Cerebellum (tissue), 4 donors: ENCODE measurements at places on chromosomes 6 and 20. TPM values are rescaled to one million over a fixed set of nuclear protein-coding genes. Genes with fewer than 3 reads are reported as not detected.

GRCh38 chr20:35757098-35757705 is 14.6 kb upstream of the PHF20 start:
- no peak for DNase-seq

DNA sequence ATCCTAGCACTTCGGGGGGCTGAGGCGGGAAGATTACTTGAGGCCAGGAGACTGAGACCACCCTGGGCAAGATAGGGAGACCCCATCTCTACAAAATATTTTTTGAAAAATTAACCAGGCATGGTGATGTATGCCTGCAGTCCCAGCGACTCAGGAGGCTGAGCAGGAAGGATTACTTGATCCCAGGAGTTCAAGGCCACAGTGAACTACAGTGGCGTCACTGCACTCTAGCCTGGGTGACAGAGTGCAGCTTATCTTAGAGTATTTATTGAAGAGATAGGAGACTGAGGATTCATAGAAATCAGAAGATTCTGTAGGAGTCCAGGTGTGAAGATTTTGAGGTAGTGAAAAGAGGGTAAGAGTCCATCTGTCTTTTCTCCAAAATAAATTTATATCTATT is 45.0 kb downstream of the SLC17A5 start:
- no peak for DNase-seq

GRCh38 chr6:114452785-114453401 is 110.1 kb upstream of the HS3ST5 start:
- DNase-seq = no peak

GRCh38 chr6:155483858-155484257 is 28.2 kb upstream of the NOX3 start:
- no peak for DNase-seq

DNA sequence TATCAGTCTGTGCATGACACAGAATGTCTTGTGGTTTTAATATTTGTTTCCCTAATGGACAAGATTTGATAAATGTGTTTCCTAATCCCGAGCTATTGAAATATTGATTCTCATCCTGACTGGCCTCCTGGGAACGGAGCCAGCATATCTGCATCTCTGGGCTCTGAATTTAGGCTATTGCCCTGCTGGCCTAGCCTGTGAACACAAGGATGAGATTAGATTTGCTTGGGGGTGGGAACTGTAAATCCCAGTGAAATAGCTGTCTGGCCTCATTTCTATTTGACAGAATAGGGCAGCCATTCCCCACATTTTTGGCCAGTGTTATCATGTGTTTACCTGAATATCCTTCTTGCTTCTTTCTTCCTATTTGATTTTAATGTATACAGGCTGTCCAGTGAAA is 198.4 kb upstream of the SOX4 start:
- DNase-seq = no peak

DNA sequence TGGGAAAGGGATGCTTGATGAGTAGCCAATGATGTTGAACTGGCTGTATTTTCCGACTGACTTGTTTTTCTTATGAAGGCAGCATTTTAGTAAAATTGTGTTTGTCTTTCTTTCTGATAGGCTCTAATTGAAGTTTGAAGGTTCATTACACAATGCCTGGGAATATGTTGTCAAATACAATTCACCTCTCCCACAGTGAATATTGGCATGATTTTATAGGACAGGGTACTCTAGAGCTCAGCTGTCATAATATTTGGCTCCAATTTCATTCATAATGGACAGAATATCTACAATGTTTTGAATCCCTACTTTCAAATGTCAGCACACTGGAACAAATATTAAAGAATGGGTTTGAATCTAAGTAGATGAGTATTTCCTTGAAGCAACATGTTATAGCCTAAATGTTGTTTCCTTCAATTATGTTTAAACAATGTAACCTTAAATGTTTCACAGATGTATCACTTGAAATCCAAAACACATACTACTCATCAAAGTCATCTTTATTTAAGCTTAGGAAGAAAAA is 81.4 kb downstream of the LAMA2 start:
- no peak for DNase-seq

DNA sequence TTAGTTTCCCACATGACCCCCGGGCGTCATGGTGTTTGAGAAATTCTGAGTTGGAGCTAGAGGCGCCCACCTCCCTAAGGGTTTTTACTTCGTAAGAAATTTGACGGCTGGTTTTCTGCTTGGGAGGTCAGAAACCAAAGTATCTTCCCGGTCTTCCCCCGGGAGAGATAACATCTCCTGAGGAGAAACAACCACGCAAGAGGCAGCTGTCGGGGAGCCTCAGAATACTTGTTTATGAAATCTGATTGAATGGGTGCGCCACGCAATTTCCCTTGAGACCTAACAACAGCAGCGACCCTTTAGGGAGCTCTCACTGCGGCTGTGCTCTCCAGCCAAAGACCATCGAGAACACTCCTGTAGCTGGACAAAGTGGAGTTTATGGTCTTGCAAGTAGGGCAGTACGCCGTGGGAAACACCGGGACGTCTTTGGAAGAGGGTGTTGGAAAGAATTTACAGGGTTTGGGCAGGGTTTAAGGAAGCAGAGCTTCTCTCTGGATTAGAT is 608 bp upstream of the EIF2S2 start:
- no peak for DNase-seq

DNA sequence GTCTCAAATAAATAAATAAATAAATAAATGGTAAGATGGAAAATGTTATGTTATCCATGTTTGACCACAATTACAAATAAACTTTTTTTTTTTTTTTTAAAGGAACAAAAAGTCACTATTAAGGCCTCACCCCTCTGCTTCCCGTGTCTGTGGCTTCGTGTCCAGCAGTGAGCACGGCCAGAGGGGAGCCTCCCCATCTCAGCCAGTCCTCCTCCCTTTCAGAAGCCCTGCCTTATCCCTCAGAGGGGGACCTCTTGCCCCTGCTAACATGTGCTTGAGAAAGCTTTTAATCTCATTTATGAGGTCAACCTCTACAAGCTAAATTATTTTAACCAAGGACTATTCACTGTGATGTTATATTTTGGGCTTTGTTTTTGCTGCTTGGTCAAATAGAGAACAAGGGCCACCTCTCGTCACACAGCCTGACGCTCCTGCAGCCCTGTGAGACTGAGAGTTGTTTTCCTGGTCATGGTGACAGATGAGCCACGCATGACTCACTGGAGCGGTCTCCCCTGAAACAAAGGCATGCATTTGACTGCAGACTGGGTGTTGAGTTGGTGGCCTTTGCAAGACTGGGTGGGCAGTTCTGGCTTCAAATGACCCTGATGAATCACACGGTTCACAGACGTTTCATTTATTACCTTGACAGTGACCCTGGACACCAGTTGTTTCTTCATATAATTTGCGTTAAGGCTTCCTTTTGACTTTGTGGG is 131.8 kb downstream of the TIAM2 start:
- no peak for DNase-seq

GRCh38 chr6:118537574-118537973 is 10.5 kb upstream of the PLN start:
- no peak for DNase-seq

Gene SYS1
- total RNA-seq = 26.8 TPM
